ENCODE measurements at places on chromosomes 4 and X. TPM values are rescaled to one million over a fixed set of nuclear protein-coding genes. Genes with fewer than 3 reads are reported as not detected.

Gene PITX2
- total RNA-seq = 0.63 TPM

Gene TMPRSS11B
- total RNA-seq = not detected

Gene STS
- total RNA-seq = 2.4 TPM

Gene CT47A1
- not detected for total RNA-seq

Gene TMEM192
- 8.1 TPM for total RNA-seq

Gene SORCS2
- total RNA-seq = 4.9 TPM

Gene MAOA
- 1.2 TPM for total RNA-seq

Gene TTC29
- total RNA-seq = not detected

Gene SPP1
- 160 TPM for total RNA-seq

Gene HELT
- total RNA-seq = not detected

Gene SLC9B1
- not detected for total RNA-seq

Gene MGAT4D
- not detected for total RNA-seq

Gene GLRB
- 1.00 TPM for total RNA-seq

Gene ATP10D
- total RNA-seq = 2.4 TPM

Gene FGFR3
- 2.7 TPM for total RNA-seq

Gene ANOS1
- total RNA-seq = 0.04 TPM

Data from A549 treated with AZD2906 at 1 μM for 4 hours (cell line).